ENCODE measurements at places on chromosomes 4 and X. TPM values are rescaled to one million over a fixed set of nuclear protein-coding genes. Genes with fewer than 3 reads are reported as not detected.

Gene MTTP
- not detected for polyA plus RNA-seq

Gene ZMYM3
- polyA plus RNA-seq: 3.0 TPM

Gene NHSL2
- 10.2 TPM for polyA plus RNA-seq

Gene PTPN13
- not detected for polyA plus RNA-seq

Gene FGF5
- polyA plus RNA-seq: not detected

Gene ZNF518B
- 2.8 TPM for polyA plus RNA-seq

Gene CCDC158
- polyA plus RNA-seq: not detected

Gene C4orf51
- not detected for polyA plus RNA-seq

Gene EXOC1L
- 0.59 TPM for polyA plus RNA-seq
